Activated CD4-positive, alpha-beta T cell treated with anti-CD3 and anti-CD28 coated beads, Interleukin-2, Interleukin-4, amounts not matched to agents 100 ng/mL and 50 ng/mL, durations not matched to agents 16 hours and 8 hours (primary cell): ENCODE measurements at places on chromosomes 3 and 15.

DNA sequence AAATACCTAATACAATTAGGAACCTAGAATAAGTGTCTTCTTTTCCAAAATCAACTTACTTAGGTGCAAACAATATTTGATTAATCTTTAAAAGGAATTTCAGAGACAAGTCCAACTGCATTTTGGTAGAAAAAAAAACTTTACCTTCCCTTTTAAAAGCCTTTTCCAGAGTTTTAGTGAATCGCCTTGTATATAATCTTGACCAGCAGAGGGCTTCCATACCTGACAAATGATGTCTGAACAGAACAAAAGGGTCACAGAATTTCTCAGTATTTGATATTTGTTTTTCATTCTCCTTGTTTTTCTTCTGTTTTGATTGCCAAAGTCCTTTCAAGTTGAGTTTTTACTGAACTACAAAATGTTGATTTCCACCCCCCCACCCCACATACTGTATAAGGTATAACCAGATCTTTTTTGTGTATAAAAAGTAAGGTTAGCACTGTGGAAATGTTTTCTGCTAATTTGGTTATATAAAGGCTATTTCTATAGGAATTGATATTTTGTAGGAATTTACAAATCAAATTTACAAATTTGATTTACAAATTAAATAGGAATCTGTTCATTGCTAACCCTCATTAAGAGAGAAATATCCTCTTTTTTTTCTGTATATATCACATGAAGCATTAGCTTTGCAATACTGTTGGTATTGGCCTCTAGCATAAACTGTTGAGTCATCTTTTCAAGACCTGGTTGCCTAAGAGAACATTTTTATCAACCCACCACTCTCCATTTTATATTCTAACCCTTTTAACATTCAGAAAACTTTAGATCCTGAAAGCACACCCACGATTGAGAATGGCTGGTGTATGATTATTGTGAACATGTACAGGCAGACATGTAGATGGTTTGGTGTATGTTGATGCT is 464.1 kb upstream of the RARB start:
- peak; percentile 0 for DNase-seq

- DNase-seq, result no peak
These were observed 14.8 kb downstream of the UBP1 start for GRCh38 chr3:33425453-33425852.

DNA sequence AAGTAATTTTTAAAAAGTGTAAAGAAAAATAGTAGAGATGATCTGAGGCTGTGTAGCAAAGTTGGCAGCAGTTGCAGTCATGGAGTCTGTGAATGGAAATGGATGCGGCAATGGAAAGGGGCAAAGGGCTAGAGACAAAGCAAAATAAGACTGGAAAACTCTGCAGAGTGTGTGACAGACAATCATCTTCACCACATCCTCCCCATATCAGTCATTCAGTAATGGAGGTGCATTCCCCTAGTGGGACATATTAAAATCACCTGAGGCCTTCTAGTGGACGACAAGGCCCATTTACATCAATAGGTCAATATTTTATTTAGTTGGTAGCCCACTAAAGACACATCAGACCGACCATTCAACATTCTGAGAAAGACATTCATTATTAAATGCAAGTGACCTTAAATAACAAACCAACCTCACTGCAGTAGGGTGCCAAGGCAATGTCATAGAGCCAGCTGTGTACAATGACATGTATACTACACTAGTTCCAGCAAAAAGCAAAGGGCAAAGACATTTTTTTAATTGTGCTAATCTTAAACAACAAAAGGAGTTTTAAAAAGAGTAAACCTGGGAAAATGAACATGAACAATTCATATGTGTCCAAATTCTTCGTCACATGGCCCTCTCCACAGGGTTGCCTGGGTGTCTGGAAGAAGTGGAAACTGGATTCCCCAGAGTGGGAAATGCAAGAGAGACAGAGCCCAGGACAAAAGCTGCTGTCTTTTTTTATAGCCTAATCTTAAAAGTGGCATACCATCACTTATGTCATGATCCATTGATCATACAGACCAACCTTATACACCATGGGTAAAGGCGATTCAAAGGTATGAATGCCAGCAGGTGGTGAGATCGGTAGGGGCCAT is 15.6 kb upstream of the RAP2B start:
- DNase-seq, result no peak

GRCh38 chr3:188119846-188120245 is 34.1 kb upstream of the LPP start:
- no peak for DNase-seq

DNA sequence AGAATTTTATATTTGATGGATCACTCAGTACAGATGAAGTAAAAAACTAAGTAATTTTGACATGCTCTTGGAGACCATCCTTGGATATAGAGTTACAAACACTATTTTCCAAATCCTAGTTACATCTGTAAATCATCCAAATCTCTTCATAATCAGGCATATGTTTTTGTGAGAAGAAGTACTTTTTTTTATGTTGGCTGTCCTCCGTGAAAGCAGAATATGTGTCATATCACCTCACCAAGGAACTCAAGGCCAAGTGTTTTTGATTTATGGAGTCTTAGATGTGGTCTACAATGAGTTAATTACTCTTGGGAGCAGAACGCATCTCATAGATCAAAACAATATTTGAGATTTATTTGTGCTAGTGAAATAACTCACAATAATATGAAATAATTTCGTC is 416.5 kb upstream of the TGFBR2 start:
- no peak for DNase-seq

GRCh38 chr3:188507244-188507720 is 353.3 kb downstream of the LPP start:
- DNase-seq, result no peak
